ENCODE measurements at places on chromosomes 11 and 22.

GRCh38 chr22:45777852-45778375, 106.3 kb downstream of the ATXN10 start:
- no peak for DNase-seq

DNA sequence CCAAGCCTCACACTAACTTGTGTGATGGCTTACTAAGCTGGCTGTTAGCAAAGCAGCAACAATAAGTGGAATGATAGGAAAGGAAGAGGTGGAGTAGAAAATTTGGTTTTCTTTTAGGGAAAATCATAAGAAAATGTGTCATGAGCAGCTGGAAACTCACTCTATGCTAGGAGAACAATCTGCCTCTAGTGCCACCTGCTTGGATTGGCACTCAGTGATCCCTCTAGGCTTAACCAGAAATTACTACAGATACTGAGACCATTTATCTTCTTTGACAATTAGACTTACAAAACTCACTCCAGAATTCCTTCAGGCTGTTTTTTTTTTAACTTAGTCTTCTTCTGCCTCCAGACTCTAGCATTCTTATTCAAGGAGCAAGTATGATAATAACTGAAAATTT, 117.3 kb downstream of the CD44 start:
- no peak for DNase-seq

GRCh38 chr22:40042312-40042711, 47.6 kb downstream of the FAM83F start:
- DNase-seq, result no peak

DNA sequence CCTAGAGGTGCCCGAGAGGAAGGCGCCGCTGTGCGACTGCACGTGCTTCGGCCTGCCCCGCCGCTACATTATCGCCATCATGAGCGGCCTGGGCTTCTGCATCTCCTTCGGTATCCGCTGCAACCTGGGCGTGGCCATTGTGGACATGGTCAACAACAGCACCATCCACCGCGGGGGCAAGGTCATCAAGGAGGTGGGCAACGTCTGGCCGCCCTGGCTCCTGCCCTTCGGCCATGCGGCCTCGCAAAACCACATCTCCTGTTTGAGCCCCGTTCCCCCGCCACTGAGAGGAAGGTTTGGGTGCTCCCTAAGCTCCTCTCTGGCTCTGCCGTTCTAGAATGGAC, 3.4 kb downstream of the SLC17A6 start:
- DNase-seq, result no peak

DNA sequence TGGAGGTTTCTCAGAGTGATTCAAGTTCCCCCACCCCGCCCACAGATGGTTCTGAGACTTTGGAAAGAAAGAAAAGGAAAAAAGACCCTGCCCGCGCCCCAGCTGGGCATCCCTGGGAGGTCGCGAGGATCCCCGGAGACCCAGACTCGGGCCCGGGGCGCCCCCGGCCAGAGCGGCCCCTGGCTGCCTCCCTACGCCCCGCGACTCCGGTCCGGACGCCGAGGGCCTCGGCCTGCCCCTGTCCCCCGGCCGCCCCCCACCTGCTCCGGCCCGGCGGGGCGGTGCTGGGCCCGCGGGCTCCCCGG, 2.3 kb upstream of the AIFM3 start:
- DNase-seq, result no peak

GRCh38 chr22:29477723-29478318, 2.2 kb upstream of the NEFH start:
- DNase-seq, result no peak

- no peak for DNase-seq
Measured at GRCh38 chr22:42078469-42079318, 806 bp upstream of the SMDT1 start.

- DNase-seq, result no peak
Measured at GRCh38 chr11:15937601-15938120, 418.7 kb downstream of the SOX6 start.

GRCh38 chr11:121575250-121575962, 122.6 kb upstream of the SORL1-AS1 start:
- no peak for DNase-seq

GRCh38 chr22:37183432-37184379, 4.3 kb downstream of the C1QTNF6 start:
- DNase-seq, result no peak
